MCF 10A (cell line): ENCODE measurements at places on chromosomes 11 and 22. TPM values are rescaled to one million over a fixed set of nuclear protein-coding genes. Genes with fewer than 3 reads are reported as not detected.

Gene MYBPC3
- total RNA-seq: not detected in 2 replicates

Gene APOL6
- 7.2 and 9.6 TPM in 2 replicates for total RNA-seq

Gene ESAM
- total RNA-seq: 0.19 and 0.93 TPM in 2 replicates

Gene HSPB2
- 0.23 TPM in 1 of 2 replicates, not detected in the other for total RNA-seq

Gene HNRNPUL2
- 36.4 and 36.6 TPM in 2 replicates for total RNA-seq

Gene THY1
- total RNA-seq: not detected in 2 replicates

DNA sequence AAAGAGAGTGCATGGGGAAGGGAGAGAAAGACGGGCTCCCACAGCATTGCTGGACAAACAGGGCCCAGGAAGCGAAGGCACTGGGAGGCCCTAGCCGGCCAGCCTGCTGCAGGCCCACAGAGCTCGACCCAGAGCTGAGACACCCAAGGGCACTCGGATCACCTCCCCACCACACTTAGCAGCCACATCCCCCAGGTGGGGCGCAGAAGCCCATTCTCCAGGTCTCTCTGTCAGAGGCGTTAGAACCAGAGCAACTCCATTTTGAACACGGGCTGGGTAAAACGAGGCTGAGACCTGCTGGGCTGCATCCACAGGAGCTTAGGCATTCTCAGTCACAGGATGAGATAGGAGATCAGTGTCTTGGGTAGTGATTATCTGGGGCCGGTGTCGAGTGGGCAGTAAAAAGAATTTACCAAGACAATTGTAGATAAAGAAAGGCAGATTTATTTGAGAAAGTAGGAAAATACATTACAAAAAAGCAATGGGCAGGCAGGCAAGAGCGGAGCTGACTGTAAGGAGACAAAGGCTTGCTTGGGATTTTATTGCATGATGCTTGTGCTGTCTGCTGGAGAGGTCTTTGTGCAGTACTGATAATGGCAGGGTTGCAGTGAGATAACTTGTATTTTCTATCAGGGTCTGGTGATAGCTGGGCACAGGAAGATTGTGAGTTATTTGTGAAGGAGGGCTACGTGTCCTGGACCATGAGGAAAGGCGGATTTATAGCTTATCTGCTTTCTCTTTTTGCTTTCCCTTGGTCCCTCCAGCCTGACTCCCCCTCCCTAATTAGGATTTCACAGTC is 13.4 kb upstream of the CAPN5 start:
- peaks cover under 1% of the 10 kb centered on the region for H3K27me3 ChIP-seq
- H3K4me1 ChIP-seq: no peaks in the 10 kb centered on the region
- H3K36me3 ChIP-seq: no peaks in the 10 kb centered on the region
- H3K27ac ChIP-seq: no peak overlapping the region
- no peak overlapping the region for H3K4me3 ChIP-seq
- DNase-seq: no peak

GRCh38 chr22:19840955-19841640 is 13.6 kb downstream of the GNB1L start:
- DNase-seq: no peak
- no peak overlapping the region for H3K4me3 ChIP-seq
- H3K4me1 ChIP-seq: peaks cover 14% of the 10 kb centered on the region
- H3K27me3 ChIP-seq: no peaks in the 10 kb centered on the region
- no peaks in the 10 kb centered on the region for H3K36me3 ChIP-seq

- no peaks in the 10 kb centered on the region for H3K4me1 ChIP-seq
- no peak overlapping the region for H3K27ac ChIP-seq
- no peaks in the 10 kb centered on the region for H3K36me3 ChIP-seq
- H3K4me3 ChIP-seq: no peak overlapping the region
- no peak for DNase-seq
- H3K27me3 ChIP-seq: no peaks in the 10 kb centered on the region
Observed at GRCh38 chr11:43067681-43068080, 244.1 kb upstream of the API5 start.

GRCh38 chr11:61278001-61278470 is 17.1 kb downstream of the VWCE start:
- no peak overlapping the region for H3K27ac ChIP-seq
- peaks cover 7% of the 10 kb centered on the region for H3K27me3 ChIP-seq
- peaks cover 12% of the 10 kb centered on the region for H3K4me1 ChIP-seq
- H3K36me3 ChIP-seq: peaks cover 5% of the 10 kb centered on the region

DNA sequence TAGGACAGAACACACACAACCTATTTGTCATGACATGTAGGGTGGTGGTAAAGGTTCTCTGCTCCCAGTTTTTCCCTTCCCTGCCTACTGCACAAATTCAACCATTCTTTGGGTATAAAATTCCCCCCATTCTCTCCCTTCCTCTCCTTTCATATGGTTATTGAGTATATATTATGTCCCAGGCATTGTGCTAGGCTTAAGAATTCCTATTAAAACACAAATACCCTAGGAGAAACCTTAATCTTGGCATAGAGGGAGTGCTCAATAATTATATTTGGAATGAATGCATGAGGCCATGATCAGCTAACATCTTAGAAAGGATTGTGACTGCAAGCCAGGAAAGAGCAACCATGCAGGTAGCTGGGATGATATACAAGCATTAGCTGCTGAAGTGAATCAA is 120.4 kb upstream of the MTMR2 start:
- H3K36me3 ChIP-seq: no peaks in the 10 kb centered on the region
- H3K27me3 ChIP-seq: no peaks in the 10 kb centered on the region
- H3K4me3 ChIP-seq: no peak overlapping the region
- no peaks in the 10 kb centered on the region for H3K4me1 ChIP-seq
- no peak for DNase-seq

GRCh38 chr11:28461846-28462245 is 353.7 kb downstream of the METTL15 start:
- no peaks in the 10 kb centered on the region for H3K27me3 ChIP-seq
- DNase-seq: peak; percentile 40
- no peak overlapping the region for H3K27ac ChIP-seq
- no peak overlapping the region for H3K4me3 ChIP-seq
- no peaks in the 10 kb centered on the region for H3K36me3 ChIP-seq

DNA sequence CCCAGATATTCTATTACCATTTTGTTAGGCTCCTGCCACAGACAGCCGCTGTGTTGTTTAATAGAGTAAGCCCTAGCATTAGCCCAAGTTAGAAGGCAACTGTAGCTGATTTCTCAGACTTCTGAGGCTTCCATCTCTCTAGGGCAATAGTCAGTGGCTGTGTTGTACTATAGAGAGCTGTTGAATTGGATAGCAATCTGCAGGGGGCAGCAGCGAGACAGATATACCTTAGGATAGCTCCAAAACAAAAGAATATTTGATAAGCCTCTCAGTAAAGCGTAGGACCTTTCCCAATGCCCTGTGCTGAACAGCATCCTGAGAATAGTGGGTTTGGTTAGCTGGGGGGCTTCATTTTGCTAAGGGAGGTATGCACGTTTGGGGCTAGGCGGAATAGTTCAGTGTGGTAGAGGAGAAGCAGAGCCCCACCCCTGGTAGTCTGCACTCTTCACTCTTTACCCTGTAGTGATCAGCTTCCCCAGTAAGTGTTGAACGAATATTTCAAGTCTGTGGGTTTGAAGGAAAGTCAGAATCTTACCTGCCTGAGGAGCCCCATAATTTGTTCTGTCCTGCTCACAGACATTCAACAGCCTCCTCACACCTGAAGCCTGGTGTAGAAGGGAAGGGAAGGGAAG is 515.1 kb downstream of the INSC start:
- no peak overlapping the region for H3K27ac ChIP-seq
- H3K4me1 ChIP-seq: peaks cover 7% of the 10 kb centered on the region
- DNase-seq: peak; percentile 57
- peaks cover 6% of the 10 kb centered on the region for H3K36me3 ChIP-seq
- no peak overlapping the region for H3K4me3 ChIP-seq

GRCh38 chr11:6387811-6388599 is 2.3 kb upstream of the SMPD1 start:
- no peaks in the 10 kb centered on the region for H3K36me3 ChIP-seq
- peak overlapping the region; percentile 33 for H3K4me3 ChIP-seq
- DNase-seq: peak; percentile 31
- H3K27ac ChIP-seq: peak overlapping the region; percentile 77

DNA sequence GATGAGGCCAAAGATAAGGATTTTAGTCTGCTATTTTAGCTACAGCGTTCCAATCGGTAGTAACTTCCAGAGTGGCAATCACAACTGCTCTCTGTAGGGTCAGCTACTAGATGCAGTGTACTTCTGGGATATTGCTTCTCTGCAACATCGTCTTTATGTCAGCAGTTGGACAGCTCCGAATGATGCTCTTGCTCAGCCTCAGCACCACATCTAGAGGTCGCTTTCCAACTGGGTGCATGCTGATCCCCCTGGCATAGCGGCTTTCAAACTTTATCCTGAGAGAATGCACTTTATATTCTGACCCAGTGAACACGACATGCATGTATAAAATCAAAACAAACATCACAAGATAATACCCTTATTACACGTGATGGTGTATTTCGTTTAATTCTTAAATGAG is 219.6 kb downstream of the C11orf87 start:
- H3K4me1 ChIP-seq: no peaks in the 10 kb centered on the region
- no peak overlapping the region for H3K27ac ChIP-seq
- DNase-seq: peak; percentile 48
- no peaks in the 10 kb centered on the region for H3K27me3 ChIP-seq
- H3K4me3 ChIP-seq: no peak overlapping the region

DNA sequence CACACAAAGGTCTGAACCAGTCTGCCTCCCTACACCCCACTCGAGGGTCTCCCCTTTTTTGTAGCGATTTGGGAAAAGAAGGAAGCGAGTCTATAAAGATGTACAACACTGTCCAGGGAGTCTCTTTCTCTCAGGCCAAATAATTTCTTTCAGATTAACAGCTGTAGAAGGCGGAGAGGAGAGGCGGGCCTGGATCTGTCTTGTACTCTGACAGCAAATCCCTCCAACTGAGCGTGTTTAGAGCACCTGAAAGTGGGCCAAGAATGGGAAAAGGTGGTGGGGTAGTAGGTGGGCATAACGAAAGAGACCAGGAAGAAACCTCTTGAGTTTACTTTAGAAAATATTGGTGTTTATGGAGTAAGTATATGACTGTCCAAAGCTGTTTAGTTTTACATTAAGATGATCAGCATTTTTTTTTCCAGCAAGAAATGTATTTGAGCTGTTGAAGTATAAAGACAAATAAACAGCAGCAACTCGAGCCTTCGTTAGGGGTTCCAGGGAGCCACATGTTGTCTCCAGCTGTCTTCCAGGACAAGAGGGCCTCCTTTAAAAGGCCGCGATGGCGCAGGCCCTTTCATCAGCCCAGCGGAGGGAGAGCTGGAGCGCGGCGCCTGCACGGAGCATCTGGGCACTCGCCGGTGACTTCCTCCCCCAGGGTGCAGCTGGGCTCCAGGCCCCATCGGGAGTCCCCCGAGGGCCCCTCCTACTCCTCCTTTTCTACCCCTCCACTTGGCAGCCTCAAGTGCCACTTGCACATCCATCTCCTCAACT is 34.9 kb downstream of the SCUBE1 start:
- H3K4me3 ChIP-seq: no peak overlapping the region
- no peak for DNase-seq
- no peak overlapping the region for H3K27ac ChIP-seq
- H3K4me1 ChIP-seq: no peaks in the 10 kb centered on the region

DNA sequence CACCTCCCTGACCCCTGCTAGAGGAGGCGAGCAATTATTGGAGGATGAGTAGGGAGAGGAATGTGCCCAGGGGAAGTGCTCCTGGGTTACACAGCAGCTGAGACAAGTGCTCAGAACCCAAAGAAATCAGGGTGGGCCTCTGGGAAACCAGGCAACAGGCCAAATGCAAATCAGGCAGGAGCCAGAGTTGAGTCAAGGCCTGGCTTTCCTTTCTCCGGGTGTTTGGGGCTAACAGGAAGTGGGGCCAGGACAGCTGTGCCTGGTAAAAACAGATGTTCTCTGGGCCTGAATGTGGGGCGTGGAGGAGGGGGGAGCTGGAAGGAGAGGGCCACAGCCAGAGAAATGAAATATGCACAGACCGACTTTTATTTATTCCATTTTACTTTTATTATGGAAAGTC is 22.0 kb downstream of the MFNG start:
- no peaks in the 10 kb centered on the region for H3K27me3 ChIP-seq
- no peak overlapping the region for H3K4me3 ChIP-seq
- no peak for DNase-seq
- no peak overlapping the region for H3K27ac ChIP-seq
- no peaks in the 10 kb centered on the region for H3K4me1 ChIP-seq

DNA sequence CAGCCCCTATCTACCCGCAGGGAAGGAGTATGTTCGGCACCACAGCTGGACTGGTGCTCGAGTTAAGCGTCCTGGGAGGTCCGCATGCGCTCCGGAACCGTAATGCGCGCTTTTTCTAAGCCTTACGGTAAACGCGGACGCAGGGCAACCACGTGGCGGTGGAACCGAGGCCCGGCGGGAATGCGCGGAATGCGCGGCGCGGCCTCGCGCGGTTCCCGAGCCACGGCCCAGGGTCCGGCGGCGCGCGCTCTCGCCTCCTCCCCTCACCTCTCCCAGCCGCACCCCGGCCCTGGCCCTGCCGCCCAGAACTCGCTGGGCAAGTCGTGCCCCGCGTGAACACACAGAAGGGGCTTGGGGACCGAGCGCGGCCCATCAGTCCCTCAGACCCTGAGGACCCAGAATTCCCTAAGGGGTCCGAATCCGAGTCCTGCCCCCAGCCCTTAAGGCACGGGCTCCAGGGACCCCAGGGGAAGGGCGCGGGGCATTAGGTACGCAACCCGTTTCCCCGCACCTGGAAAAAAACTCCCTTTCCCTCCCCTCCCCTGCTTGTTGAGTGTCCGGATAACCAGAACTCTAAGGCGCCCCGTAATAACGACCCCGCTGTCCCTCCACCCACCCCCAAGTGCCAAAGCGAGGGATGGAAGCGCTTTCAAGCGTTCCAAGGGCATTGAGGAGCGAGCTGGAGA is 4.3 kb upstream of the CCND1 start:
- peak overlapping the region; percentile 35 for H3K4me3 ChIP-seq
- peaks cover 7% of the 10 kb centered on the region for H3K36me3 ChIP-seq
- no peaks in the 10 kb centered on the region for H3K4me1 ChIP-seq

GRCh38 chr11:76445121-76446084 is 585 bp downstream of the EMSY start:
- peaks cover 5% of the 10 kb centered on the region for H3K4me1 ChIP-seq
- H3K36me3 ChIP-seq: peaks cover 25% of the 10 kb centered on the region
- peak overlapping the region; percentile 99 for H3K27ac ChIP-seq
- H3K27me3 ChIP-seq: no peaks in the 10 kb centered on the region
- DNase-seq: peak; percentile 80
